NCI-H2029 treated with DMSO at 0.1 percent for 48 hours (cell line): ENCODE measurements at places on chromosomes 11 and 22.
A peak's percentile ranks its signal among the peaks of the same experiment; 100 is the strongest.

GRCh38 chr22:41919357-41920224, 4.7 kb upstream of the SHISA8 start:
- DNase-seq: no peak

GRCh38 chr11:131498631-131499160, 128.3 kb downstream of the NTM start:
- DNase-seq: no peak

DNA sequence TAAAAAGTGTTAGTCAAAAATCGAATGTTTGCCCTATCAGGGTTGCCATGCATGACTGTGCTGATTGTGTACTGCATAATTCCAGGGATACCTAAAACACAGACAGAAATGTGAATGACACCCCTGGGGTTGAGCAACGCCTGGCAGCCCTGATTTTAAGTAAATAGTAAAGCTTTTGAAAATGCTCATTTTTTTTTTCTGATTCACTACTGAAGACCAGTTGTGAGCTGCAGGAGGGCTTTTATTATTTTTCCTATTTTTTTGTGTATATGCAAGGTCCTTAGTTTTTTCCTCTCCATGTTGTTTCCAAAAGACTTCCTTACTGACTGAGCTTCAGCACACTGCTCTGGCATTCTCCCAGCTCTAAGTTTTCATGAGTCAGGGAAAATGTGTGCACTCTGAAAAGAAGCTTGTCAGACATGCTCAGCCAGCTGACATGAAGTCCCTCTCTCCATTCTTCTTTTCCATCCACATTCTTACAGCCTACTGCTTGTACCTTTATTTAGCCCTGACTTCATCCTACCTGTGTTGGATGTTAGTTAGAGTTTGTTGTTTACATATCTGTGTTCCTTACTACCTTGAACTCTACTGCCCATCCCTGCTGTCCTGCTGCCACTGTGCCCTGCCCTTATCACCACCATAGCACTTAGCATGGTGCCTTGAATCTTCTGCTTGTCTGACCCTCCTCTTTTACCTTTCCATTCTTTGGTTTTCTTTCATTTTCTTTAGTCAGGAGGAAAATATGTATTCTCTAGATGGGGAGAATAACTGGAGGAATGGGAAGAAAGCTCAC, 79.5 kb downstream of the HORMAD2 start:
- no peak for DNase-seq

DNA sequence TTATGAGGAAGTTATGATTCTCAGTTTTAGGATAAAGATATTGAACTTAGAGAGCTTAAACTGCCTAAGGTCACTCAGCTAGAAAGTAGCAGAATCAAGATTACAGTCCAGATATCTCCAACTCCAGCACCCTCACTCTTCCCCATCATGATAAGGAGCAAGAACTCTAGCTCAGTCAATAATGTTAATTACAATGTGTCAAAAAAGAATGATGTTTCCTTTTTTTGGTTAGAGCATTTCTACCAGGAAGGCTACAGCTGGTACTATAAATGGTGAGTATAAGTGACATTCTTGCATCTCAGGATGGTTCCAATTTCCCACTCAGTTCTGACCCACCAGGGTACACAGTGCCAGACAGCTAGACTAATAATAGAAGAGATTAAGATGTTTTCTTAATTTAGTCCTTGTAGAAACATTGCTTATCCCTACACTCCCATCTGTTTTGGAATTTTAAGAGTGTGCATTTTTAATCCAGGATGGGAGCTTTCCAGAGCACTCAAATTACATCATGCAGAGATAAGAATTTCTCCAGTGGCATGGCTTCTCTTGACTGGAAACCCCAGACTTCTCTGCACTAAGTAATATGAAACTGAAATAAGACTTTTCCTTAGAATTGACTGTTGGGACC, 21.6 kb upstream of the BBOX1 start:
- no peak for DNase-seq

GRCh38 chr11:69353696-69354544, 60.0 kb downstream of the MYEOV start:
- DNase-seq: no peak

GRCh38 chr11:79578116-79578515, 137.3 kb upstream of the TENM4 start:
- no peak for DNase-seq

DNA sequence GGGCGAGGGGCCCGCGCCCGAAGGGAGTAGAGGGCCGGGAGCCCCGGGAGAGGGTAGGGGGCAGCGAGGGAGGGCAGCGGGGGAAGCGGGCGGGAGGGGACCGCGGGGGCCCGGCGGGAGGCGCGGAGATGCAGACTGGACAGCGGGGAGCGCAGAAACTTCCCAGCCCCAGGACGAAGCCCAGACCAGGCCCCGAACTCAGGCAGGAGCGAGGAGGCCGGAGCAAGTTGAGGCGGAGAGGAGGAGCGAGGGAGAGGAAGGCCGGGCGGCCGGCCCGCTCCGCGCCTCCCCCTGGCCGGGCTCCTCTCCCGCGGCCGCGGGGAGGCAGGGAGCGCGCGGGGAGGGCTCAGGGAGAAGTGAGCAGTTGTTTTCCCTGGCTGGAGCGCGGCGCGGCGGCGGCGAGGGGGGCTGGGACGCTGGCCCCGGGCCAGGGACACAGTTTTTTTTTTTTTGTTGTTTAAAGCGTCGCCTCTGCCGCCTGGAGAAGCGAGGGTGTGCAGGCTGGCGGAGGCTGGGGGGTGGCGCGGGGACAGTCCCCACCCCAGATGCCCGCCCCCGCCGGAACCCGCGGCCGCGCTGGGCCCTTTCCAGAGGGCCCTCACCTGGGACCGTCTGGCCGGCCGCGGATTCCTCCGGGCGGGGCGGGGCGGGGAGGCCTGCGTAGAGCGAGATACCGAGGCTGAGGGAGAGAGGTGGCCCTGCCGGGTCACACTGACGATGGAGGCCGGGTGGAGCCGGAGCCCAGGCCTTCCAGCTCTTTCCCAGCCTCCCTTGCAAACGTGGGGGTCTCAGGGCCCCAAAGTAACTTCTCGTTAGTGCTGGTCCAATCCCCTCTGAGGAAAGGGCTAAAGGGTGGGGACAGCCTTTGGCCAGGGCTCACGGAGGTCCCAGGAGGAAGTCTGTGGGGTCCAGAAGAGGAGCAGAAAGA, at the start of gene LTBP3:
LTBP3 (minus strand) TSS at position 358 of the 928 bp plus-strand sequence. CDS start 400 bp downstream, outside the sequence.
- peak; percentile 26 for DNase-seq

- DNase-seq: no peak
These were observed 30.4 kb upstream of the SYT7 start for GRCh38 chr11:61611309-61611708.
